Lower lobe of right lung (tissue), 2 donors: ENCODE measurements at places on chromosomes 11 and 22.

DNA sequence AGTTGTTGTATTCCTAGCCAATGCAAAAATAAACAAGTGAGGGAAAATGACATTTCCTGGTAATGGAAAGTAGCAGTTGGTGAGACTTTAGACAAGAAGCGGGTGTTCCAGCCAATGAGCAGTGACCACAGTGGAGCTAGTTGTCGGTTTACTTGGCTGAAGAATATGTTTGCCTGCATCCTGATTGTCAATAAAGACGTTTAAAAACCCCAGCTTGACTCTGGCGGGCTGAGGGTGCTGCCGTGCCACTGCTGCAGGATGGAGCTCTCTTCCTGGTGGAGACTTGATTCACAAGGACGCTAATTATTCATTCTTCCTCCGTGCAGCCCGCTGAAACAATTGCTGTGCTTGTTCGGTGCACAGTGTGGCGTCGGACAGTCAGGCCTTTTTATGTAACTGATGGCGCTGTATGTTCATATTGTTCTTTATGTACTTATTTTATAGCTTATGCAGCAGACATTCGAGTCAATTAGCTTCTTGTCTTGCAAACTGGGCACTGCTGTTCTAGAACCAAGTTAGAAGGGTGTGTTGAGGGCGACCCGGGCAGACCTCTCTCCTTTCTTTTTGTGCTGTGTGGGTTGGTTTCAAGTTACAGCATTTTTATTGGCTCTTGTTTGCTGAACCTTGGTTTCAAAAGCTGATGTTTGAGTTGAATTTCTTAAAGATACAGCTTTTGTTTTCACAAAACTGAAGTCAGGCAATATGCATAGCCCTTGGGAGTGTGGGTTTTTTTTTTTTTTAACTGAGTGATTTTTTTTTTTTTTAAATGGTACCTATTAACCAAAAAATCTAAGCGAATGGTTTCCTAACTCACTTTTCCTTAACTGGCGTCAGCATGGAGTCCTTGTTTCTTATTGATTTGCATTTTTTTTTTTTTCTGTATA is 153.9 kb downstream of the TEAD1 start:
- peak overlapping the region; percentile 50 for H3K4me3 ChIP-seq
- H3K27ac ChIP-seq = peak overlapping the region; percentile 71
- no peak for DNase-seq
- no peaks in the 10 kb centered on the region for H3K27me3 ChIP-seq

- peaks cover 36% of the 10 kb centered on the region for H3K36me3 ChIP-seq
- H3K4me1 ChIP-seq = peaks cover 40% of the 10 kb centered on the region
- H3K27me3 ChIP-seq = no peaks in the 10 kb centered on the region
- no peak for DNase-seq
- H3K4me3 ChIP-seq = no peak overlapping the region
Observed at GRCh38 chr11:47272706-47273105, 2.8 kb downstream of the MADD start.

DNA sequence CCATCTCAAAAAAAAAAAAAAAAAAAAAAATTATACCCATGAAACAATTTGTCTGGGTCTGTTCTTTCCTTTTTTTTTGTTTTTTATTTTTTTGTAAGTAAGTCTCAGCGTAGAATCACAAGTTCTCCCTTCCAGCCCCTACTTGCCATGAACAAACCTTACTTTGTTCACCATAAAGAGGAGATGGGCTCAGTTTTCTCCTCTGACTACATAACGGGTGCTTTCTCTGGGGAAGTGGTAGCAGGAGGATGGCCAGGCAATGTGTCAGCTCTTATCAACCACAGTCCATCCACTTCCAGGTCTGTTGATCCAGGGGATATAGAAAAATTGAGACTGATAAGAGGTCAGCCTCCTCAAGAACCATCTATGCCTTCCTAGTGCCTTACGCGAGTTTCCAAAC is 11.0 kb downstream of the ASCC2 start:
- no peak overlapping the region for H3K4me3 ChIP-seq
- peaks cover 3% of the 10 kb centered on the region for H3K4me1 ChIP-seq
- H3K36me3 ChIP-seq = peaks cover 68% of the 10 kb centered on the region
- DNase-seq = no peak
- H3K27ac ChIP-seq = no peak overlapping the region

GRCh38 chr11:11170352-11171084 is 182.5 kb downstream of the CSNK2A3 start:
- no peak overlapping the region for H3K4me3 ChIP-seq
- H3K27me3 ChIP-seq = no peaks in the 10 kb centered on the region
- H3K4me1 ChIP-seq = no peaks in the 10 kb centered on the region
- no peak overlapping the region for H3K27ac ChIP-seq
- no peaks in the 10 kb centered on the region for H3K36me3 ChIP-seq

DNA sequence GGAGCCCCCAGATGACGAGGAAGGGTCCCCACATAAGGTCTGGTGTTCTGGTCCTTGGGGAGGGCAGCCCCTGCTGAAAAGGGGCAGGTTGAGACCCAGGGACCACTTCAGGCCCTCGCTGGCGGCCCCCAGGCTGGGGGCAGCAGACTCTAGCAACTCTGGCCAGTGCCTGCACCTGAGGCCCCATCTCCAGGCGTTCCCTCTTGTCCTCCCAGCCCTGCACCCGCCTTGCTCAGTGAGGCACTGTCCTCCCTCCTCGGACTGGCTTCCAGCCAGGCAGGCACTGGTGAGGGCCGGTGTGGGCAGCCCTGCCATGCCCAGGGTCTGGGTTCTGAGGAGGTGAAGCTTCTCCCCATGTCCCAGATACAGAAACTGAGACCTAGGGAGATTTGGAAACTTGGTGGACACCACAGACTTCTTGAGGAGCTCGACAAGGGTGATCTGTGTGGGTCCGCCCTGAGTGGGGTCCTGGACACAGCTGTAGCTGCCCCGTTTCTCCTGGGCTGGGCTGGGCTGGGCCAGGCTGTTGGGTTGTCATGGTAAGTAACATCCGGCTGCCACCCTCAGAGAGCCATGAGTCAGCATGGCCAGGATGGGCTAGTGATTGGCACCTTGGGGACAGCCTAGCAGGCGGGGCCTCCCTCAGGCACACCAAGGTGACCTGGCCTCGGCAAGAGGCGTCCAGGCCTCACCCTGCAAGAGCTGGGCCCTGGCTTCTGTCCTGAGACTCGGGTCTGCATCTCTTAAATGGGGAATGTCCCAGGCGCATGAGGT is 11.1 kb upstream of the PHLDA2 start:
- no peaks in the 10 kb centered on the region for H3K27me3 ChIP-seq
- peak; percentile 71 for DNase-seq
- H3K27ac ChIP-seq = peak overlapping the region; percentile 53
- peaks cover 35% of the 10 kb centered on the region for H3K4me1 ChIP-seq
- H3K4me3 ChIP-seq = no peak overlapping the region

- no peak for DNase-seq
- H3K36me3 ChIP-seq = peaks cover 70% of the 10 kb centered on the region
Observed at GRCh38 chr11:102361086-102362031, 14.3 kb downstream of the BIRC2 start.

- H3K27ac ChIP-seq = no peak overlapping the region
- no peaks in the 10 kb centered on the region for H3K27me3 ChIP-seq
- DNase-seq = no peak
- H3K4me3 ChIP-seq = no peak overlapping the region
- H3K4me1 ChIP-seq = no peaks in the 10 kb centered on the region
Observed at GRCh38 chr11:32139896-32140520, 49.1 kb downstream of the RCN1 start.

DNA sequence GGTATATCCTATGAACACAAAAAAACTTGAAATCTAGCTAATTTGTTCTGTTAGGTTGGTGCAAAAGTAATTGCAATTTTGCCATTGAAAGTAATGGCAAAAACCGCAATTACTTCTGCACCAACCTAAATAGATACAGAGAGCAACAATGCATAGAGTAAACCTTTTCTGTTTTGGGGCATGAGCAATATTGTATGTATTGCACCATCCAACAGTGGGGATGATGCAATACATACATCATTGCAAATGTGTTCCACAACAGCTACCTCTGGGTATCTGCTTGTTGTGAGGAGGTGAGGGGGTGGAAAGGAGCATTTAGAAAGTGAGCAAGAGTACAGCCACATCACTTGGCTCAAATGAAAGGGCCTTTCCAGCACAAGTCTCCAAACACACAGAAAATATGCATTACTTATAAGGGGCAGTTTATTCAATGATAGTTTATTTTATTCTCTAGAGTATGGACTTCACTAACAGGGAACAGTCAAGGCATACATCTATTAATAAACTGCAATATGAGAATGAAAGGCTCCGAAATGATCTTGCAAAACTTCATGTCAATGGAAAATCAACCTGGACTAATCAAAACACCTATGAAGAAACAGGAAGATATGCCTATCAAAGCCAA is 77.3 kb downstream of the DEUP1 start:
- DNase-seq = no peak
- no peak overlapping the region for H3K4me3 ChIP-seq
- H3K36me3 ChIP-seq = no peaks in the 10 kb centered on the region

- H3K4me3 ChIP-seq = no peak overlapping the region
- H3K27ac ChIP-seq = no peak overlapping the region
- H3K4me1 ChIP-seq = no peaks in the 10 kb centered on the region
- no peak for DNase-seq
Observed at GRCh38 chr22:47994601-47995263, 1232.3 kb downstream of the TBC1D22A start.

DNA sequence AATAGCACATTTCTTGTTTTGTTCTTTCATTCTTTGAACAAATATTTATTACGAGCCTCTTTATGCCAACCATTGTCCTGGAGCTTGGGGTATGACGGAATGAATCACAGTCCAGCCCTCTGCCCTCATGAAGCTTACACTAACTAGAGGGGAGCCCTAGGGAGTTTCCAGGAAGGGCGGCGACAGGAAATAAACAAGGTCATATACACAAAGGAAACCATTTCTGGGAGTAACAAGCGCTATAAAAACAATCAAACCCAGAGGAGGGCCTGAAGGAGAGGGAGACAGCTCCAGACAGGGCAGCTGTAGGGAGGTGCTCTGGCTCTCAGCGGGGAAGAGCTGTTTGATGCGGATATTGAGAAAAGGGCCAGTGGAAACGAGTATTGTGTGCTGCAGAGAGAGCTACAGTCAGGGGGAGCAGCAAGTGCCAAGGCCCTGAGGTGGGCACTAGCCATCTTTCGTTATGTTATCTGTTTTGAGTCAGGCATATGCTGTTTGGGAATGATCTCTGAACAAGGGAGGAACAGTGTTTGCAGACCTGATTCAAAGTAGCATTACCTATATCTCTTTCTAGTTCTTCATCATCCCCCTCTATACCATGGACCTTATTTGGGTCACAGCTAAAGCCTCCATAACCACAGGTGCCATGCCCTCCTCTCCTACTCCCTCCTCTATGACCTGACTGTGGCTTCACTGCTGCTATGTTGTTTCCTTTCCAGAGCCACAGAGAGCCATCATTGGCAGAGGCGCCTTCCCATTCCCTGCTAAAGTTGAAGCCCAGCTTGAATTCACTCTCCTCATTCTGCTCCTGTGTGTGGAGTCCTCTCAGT is 15.3 kb upstream of the ZBTB16 start:
- H3K27me3 ChIP-seq = no peaks in the 10 kb centered on the region
- peak overlapping the region; percentile 8 for H3K27ac ChIP-seq
- no peak for DNase-seq
- no peaks in the 10 kb centered on the region for H3K36me3 ChIP-seq

- no peak overlapping the region for H3K4me3 ChIP-seq
- H3K27me3 ChIP-seq = no peaks in the 10 kb centered on the region
- no peak overlapping the region for H3K27ac ChIP-seq
- no peaks in the 10 kb centered on the region for H3K36me3 ChIP-seq
- H3K4me1 ChIP-seq = no peaks in the 10 kb centered on the region
Observed at GRCh38 chr22:26974914-26975803, 317.8 kb downstream of the MIAT start.

DNA sequence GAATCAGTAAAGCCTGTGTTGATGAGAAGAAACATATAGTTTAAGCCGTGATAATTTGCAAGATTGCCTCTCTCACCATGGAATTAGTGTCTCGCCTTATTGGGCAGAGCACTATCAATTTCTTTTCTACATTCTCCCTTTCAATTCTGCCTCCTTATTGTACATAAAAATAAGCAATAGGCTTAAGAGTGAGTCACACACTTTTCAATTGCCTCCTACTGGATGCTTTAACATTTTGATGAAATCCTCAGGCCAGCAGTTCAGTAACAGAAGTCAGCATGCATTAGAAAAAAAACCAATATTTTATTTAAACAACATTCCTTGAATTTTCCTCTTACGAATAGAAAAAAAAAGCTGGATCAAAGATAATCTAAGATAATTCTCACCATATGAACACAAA is 33.8 kb upstream of the VWA5A start:
- H3K27me3 ChIP-seq = no peaks in the 10 kb centered on the region
- no peak overlapping the region for H3K27ac ChIP-seq
- H3K4me3 ChIP-seq = no peak overlapping the region
- H3K4me1 ChIP-seq = no peaks in the 10 kb centered on the region
- DNase-seq = no peak
- H3K36me3 ChIP-seq = no peaks in the 10 kb centered on the region

GRCh38 chr11:13259374-13259773 is 18.2 kb upstream of the BMAL1 start:
- no peak overlapping the region for H3K4me3 ChIP-seq
- no peaks in the 10 kb centered on the region for H3K27me3 ChIP-seq
- DNase-seq = no peak
- no peak overlapping the region for H3K27ac ChIP-seq

GRCh38 chr11:21630934-21631478 is 561.9 kb upstream of the ANO5 start:
- no peak for DNase-seq
- no peaks in the 10 kb centered on the region for H3K4me1 ChIP-seq
- no peak overlapping the region for H3K27ac ChIP-seq
- no peak overlapping the region for H3K4me3 ChIP-seq

DNA sequence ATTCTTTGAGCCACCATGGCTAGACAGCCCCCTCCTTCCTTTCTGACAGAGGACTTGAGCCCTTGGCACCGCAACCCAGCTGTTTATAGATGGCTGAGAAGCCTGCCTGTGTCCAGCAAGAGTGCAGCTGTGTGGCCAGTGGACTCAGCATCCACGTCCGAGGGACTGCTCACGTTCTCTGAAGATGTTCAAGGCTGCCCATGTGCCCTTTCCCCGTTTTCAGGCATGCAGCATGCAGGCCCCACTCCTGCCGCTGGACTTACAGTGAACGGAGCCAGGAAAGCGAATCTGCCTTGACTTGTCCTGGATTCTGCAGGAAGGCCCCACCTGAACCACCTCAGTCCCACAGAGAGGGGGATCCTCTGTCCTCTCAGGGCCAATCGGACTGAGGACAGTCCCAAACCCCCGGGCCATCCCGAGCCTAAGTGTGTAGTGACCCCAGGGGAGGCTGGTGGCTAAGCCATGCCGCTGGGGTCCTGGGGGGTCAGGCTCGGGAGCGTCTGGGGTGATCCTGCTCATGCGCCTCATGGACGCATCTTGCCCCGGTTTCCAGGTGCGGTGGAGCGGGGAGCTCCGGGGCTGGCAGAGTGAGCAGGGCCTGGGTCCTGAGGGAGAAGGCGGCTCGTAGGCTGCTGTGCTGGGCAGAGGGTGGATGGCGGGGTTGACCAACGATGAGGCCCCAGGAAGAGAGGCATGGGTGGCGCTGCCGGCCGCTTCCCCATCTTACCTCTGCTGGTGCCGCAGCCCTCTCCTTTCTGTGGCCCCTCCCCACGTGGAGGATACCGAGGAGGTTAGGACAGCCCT is 170.7 kb downstream of the CTTN start:
- H3K27me3 ChIP-seq = no peaks in the 10 kb centered on the region
- peak overlapping the region; percentile 68 for H3K27ac ChIP-seq
- H3K4me3 ChIP-seq = peak overlapping the region; percentile 48
- peak; percentile 44 for DNase-seq
